ENCODE measurements at places on chromosomes 7 and 10.

GRCh38 chr10:44888886-44889285 lies 22.3 kb upstream of the TMEM72 start:
- DNase-seq, result no peak

DNA sequence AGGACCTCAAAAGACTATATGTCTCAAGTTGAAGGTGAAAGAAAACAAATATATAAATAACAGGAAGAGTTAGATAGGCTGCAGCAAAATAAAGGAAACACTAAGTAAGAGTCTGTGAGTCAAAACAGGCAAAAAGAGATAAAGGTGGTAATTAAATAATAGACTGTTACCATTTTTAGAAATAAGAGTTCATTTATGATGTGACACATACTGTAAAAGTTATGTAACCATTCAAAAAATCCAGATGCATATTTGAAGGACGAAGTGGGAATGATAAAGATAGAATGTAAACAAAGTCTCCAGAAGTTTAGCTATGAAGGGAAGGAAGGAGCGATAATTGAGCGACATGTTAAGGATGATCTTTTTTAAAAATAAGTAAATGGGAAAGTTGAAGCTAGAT lies 50.5 kb downstream of the HECTD2 start:
- no peak for DNase-seq

DNA sequence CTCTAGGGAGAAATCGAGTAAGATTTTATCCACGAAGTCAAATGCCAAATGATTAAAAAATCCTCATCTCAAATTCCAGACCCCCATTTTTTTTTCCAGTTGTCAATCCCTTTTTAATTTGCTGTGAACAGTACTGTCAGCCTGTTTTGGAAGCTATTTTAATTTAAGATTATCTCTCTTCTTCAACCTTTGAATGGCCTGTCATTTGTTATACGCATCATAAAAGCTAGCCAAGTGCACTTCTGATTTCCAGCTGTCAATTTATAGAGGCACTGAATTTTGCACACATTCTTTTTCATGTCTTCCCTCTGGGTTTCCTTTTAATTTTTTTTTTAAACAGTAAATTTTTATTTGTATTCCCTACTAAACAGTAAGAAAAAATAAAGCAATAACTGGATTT lies 336.4 kb upstream of the HGF start:
- DNase-seq, result no peak

DNA sequence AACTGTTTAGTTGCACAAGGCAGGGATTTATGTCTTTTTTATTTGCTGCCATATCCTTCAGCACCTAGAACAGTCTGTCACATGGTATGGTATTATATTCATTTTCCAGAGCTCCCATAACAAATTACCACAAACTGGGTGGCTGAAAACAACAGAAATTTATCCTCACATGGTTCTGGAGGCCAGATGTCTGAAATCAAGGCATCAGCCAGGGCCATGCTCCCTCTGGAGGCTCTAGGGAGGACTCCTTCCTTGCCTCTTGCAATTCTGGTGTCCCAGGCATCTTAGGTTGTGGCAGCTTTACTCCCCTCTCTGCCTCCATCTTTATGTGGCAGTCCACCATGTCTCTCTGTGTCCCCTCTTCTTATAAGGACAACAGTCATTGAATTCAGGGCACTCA lies 43.1 kb downstream of the MET start:
- DNase-seq, result no peak

GRCh38 chr10:17782921-17783665 lies 26.1 kb upstream of the MRC1 start:
- peak; percentile 39 for DNase-seq

- no peak for DNase-seq
These were observed 259.4 kb upstream of the SORCS1 start for GRCh38 chr10:107423903-107424302.

GRCh38 chr10:11046776-11047160 lies 29.1 kb downstream of the CELF2 start:
- DNase-seq, result no peak

DNA sequence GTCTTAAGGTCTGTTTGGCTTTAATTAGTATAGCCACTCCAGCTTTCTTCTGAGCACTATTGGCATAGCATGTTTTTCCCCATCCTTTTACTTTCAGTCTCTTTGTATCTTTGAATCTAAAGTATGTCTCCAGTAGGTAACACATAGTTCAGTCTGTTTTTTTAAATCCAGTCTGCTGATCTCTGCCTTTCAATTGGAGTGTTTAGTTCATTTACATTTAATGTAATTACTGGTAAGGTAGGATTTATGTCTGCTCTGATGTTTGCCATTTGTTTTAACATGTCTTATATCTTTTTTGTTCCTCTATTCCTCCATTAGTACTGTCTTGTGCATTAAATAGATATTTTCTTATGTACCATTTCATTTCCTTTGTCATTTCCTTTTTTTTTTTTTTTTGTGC lies 72.5 kb downstream of the EXOC6 start:
- no peak for DNase-seq

- no peak for DNase-seq
These were observed 20.0 kb downstream of the LAMB1 start for GRCh38 chr7:107982918-107983389.

- no peak for DNase-seq
These were observed 159.8 kb downstream of the WDR37 start for GRCh38 chr10:1215862-1216573.

GRCh38 chr10:103042129-103042528 lies 124.0 kb downstream of the CNNM2 start:
- no peak for DNase-seq

GRCh38 chr10:90784771-90785170 lies 73.1 kb downstream of the HTR7 start:
- no peak for DNase-seq

DNA sequence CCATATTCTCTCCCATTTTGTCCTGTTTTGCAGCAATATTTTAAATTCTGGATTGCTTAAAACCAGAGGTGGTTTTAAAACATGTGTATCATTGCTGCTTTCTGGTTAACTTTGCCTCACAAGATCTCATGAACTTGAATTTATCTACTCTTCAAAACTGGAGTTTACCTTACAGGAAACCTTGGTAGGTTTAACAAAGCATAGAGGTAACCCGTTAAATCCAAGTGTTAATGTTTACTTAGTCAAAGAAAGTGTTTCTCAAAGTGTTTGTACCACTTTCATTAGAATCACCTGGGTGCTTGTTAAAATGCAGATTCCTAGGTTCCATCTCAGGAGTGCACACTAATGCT lies 44.0 kb upstream of the VDAC2 start:
- no peak for DNase-seq

DNA sequence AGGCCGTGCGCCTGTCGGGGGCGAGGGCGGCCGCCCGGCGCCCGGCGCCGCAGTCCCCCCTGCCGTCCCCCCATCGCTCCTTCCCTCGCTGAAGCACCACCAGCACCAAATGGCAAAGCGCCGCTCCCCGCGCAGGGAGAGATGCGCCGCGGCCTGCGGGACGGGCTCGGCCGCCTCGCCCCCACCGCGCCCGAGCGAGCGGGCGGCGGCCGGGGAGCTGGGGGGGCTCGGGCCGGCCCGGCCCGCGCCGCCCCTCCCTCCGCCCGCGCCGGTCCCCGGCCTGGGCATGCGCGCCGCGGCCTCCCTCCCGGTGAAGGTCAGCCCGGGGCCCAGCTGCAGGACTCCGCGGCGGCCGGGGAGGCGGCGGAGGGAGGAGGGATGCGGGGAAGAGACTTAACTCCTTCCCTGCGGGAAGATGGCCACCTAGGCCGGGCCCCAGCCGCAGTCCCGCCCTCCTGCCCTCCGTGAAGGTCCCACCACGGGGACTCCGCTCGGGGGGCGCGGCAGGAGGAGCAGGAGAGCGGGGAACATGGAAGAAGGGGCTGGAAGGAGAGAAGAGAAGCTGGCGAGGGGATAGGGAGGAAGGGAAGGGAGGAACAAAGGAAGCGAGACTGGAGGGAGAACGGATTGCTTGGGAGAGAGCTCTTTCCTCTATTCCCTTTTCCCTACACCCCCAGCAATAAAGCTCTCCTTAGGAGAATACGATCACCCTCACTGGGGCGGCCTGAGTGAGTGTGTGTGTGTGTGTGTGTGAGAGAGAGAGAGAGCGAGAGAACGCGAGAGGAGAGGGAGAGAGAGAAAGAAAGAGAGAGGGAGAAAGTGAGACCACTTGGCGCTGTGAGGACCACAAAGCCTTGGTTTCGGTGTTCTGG lies 3.4 kb upstream of the SMARCD3 start:
- DNase-seq, result peak; percentile 93

DNA sequence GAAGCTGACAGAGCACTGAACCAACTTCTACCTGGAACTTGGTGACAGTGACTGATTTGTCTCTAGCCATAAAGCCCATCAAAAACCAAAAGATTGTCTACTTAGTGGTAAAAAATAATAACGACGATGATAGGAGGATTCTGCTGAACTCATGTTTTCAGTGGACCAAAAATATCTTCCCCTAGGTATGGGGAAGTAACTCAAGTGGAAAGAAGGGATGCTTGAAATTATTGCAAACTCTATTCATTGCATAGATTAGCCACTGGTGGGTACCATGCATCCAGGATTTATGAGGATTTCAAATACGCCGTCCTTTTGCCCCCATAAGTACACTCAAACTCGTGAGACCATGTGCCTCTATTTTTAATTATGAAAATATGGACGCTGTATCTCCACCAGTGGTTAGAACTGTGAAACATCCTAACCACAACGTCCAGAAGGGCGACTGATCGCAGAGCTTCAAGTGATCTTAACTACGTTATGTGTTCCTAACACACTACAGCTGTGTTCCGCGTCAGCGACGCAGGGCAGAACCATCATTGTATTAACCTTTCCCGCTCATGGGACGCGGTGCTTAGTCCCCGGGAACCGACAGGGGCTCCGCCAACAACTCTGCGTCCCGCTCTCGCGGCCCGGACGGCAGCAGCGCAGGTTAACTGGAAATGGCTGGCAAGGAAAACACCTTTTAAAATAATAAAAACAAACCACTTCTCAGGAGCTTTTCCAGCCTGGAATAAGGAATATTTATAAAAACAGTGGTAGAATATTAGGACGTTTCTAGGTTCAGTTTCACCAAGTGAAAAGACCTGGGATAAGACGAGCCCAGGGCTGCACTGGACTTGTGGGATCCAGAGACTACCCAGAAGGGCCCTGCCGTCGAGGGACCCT lies 776 bp downstream of the PEX1 start:
- peak; percentile 37 for DNase-seq

- DNase-seq, result no peak
These were observed 1.7 kb upstream of the MYO1G start for GRCh38 chr7:44980393-44981034.

GRCh38 chr7:131011432-131011742 lies 277.4 kb upstream of the KLF14 start:
- DNase-seq, result no peak

- peak; percentile 14 for DNase-seq
These were observed 48.7 kb downstream of the GPR141 start for GRCh38 chr7:37732253-37732652.

DNA sequence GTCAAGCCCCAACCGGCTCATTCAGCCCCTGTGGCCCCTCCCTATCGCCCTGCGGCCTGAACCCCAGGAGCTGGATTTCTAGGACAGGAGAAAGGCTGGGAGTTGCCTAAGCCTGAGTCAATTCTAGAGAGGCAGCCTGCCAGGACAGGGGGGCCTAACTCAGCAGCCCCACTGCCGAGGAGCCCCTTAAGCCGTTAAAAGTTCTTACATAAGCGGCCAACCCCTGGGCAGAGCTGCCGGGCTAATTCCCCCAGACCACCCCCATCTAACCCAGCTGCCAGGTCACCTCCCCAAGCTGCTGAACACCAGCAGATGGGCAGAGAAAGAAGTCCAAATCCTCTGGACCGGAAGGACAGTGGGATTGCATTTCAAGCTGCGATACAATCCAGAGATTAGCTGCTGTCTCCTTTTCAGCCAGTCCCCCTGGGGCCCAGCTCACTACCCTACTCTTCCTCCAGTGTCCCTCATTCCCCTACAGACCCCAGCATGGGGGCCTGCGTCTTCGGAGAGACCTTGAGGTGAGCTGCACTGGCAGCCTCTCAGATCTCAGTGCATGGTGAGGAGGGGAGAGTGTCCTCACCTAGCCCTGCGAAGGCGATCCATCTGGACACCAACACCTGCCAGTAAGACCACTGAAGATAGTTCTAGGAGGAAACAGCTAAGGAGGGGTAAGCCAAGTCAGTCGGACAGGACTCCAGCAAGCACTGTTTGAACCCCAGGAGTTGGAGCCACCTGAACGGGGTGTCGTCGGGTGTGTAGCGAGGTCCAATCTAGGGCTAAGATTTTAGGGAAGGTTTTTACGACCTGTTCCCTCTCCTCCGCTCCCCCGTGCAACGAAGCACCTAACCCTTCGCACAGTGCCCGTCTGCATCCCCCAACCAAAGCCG lies 830 bp downstream of the IMPDH1 start:
- DNase-seq, result peak; percentile 34

DNA sequence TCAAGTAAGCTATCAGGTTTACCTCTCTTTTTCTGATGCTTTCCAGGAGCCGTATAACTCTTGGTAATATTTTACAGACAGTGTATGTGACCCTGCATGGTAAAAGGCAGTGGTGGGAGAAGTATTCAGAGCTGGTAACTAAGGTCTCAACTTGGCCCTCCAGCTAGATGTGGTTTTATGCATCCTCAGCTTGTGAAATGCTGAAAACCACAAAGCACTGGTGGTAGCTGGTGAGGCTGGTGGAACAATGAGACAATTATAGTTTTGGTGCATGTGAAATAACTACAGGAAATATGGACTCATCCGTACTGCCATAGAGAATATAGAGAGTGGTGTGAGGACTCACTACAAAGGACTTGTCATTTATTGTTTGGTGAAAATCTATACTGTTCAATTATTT lies 383.0 kb upstream of the PCDH15 start:
- no peak for DNase-seq

GRCh38 chr10:93894516-93895378 lies 969 bp downstream of the SLC35G1 start:
- no peak for DNase-seq

- DNase-seq, result no peak
These were observed 72.1 kb downstream of the HTR7 start for GRCh38 chr10:90785782-90786181.

DNA sequence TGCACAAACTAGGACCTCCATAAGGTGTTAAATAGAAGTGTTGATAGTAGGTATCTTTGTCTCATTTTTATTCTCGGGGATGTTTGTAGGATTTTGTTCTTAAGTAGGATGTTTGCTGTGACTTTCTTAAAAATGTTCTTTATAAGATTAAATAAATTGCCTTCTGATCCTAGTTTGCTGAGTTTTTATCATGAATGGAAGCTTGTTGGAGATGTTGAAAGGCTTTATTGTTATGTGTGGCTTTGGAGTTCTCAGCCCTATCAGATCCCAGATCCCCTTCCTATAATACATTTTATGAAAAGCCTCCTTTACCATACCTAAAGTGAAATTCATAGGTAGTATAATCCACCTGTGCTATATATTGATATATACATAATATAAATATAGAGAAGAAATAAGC lies 40.1 kb downstream of the NHLRC2 start:
- DNase-seq, result no peak

GRCh38 chr7:82291931-82292330 lies 151.6 kb downstream of the CACNA2D1 start:
- DNase-seq, result no peak

DNA sequence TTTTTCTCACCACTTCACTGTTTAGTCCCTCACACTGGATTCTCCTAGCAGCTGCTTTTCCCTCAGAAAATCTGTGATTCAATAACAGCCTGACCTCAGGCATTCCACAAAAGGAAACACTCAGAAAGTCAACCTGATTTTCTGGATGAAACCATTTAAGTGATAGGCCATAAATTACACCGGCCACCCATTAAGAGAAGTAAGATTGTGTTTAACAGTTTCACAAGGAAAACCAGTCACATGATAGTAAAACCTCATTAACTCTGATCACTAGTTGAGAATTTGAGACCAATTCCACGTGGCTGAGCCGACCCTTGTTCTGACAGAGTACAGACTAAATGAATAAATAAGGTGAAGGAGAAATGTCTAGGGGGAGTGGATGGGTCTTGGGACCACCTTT lies 7.7 kb downstream of the GRM8 start:
- DNase-seq, result no peak

GRCh38 chr7:133783276-133783675 lies 343.9 kb upstream of the LRGUK start:
- DNase-seq, result no peak
